ENCODE measurements at places on chromosomes 7 and 10. TPM values are rescaled to one million over a fixed set of nuclear protein-coding genes. Genes with fewer than 3 reads are reported as not detected.

DNA sequence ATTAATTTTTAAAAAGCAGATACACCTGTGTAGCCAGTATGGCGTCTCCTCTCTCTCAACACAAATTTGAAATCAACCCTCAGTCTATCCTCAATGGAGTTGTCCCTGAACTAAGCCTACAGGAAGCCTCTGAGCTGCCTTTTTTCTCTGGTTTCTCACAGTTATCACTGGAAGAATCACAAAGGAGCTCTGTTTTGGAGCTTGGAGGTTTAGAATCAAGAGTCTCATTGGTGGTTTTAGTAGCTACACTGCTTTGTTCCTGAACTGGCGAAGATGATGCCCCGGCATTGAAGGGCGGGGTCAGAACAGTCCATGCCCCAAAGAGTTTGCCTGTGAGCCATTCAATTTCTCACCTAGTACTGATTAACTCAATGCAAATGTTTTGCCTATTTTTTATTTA is 16.1 kb upstream of the BTRC start:
- H3K36me3 ChIP-seq: no peaks in the 10 kb centered on the region
- peaks cover 6% of the 10 kb centered on the region for H3K27me3 ChIP-seq
- H3K4me3 ChIP-seq: no peak overlapping the region

DNA sequence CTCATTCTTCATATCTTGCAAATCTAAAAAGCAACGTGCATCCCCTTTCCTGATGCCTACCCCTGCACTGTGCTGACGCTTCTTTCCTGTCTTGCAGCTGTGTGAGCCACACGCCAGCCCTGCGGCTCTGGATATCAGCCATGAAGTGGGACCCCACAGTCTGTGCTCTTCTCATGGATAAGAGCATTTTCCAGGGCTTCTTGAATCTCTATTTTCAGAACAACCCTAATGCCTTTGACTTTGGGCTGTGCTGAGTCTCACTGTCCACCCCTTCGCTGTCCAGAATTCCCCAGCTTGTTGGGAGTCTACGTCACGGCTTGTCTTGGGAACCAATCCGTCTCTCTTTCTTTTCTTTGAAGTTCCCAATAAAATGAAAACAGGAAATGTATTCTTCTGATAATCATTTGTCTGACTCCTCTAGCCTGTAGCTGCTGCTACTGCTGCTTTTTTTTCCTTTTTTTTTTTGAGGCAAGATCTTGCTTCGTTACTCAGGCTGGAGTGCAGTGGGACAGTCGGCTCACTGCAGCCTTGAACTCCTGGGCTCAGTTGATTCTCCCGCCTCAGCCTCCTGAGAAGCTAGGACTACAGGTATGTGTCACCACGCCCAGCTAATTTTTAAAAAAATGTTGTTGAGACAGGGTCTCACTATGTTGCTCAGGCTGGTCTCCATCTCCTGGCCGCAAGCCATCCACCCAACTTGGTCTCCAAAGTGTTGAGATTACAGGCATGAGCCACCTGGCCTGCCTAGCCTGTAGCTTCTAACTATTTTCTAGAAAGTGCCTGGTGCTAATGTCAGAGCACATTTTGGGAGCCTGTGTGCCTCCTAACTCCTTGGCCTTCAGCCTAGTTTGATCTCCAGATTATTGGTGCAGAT is 30.3 kb downstream of the GSTO2 start:
- no peak overlapping the region for H3K27ac ChIP-seq
- H3K4me3 ChIP-seq: no peak overlapping the region
- no peak for DNase-seq
- H3K36me3 ChIP-seq: peaks cover 7% of the 10 kb centered on the region

DNA sequence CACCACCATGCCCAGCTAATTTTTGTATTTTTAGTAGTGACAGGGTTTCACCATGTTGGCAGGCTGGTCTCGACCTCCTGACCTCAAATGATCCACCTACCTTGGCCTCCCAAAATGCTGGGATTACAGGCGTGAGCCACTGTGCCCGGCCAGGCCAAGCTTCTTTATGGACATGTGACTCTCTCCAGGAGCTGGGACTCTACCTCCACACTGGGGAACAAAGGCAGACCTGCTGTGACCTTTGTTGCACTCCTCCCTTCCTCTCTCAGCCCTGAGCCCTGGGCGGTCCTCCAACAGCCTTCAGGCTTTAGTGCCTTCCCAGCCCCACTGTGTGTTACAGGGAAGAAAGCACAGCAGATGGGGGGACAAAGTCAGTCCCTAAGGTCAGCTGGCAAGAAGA is 55.0 kb upstream of the DUSP5 start:
- H3K27me3 ChIP-seq: peaks cover 5% of the 10 kb centered on the region
- DNase-seq: no peak
- no peak overlapping the region for H3K27ac ChIP-seq
- H3K4me3 ChIP-seq: no peak overlapping the region

DNA sequence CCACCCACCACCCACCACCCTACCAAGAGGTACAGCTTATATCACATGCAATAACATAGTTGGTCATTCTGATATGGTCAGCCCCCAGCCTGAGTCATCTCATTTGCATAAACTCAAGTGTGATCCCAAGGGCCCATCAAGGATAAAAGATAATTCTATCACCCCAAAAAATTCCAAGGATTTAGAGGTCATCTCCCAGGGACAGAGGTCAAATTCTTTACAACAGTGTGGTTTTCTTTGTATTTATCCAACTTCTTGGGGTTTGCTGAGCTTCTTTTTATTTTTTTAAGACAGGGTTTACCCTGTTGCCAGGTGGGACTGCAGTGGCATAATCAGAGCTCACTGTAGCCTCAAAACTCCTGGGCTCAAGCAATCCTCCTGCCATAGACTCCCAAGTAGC is 9.4 kb upstream of the GTPBP10 start:
- H3K4me3 ChIP-seq: no peak overlapping the region
- no peaks in the 10 kb centered on the region for H3K36me3 ChIP-seq
- H3K27me3 ChIP-seq: peaks cover 6% of the 10 kb centered on the region
- no peak overlapping the region for H3K27ac ChIP-seq
- DNase-seq: no peak

- no peak overlapping the region for H3K4me3 ChIP-seq
- peaks cover 33% of the 10 kb centered on the region for H3K4me1 ChIP-seq
- H3K27me3 ChIP-seq: peaks cover 1% of the 10 kb centered on the region
Observed at GRCh38 chr10:26436848-26437247, 1.3 kb upstream of the APBB1IP start.

Gene FAM221A
- 7.7 TPM for total RNA-seq

Gene ECD
- total RNA-seq: 28.5 TPM

Gene GRID2IP
- total RNA-seq: 0.28 TPM

Gene PNLIPRP1
- total RNA-seq: not detected

DNA sequence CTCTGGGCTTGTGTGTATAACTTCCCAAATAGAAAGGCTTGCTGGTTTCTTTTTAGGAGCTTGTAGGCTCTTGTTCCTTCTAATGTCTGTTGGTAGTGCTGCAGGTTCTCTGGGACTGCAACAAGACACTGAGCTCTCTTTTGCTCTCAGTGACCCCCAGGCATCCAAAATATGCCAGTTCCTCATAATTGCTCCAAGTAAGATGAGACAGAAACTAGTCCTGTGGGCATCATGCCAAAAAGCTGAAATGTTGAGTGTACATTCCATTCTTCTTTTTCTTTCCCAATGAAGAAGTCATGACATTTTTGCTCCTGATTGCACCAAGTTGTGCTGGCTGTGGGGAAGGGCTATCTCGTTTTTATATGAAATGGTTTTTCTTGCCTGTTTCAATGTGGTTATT is 7.1 kb upstream of the BTBD16 start:
- H3K36me3 ChIP-seq: no peaks in the 10 kb centered on the region
- no peak for DNase-seq
- no peak overlapping the region for H3K27ac ChIP-seq

DNA sequence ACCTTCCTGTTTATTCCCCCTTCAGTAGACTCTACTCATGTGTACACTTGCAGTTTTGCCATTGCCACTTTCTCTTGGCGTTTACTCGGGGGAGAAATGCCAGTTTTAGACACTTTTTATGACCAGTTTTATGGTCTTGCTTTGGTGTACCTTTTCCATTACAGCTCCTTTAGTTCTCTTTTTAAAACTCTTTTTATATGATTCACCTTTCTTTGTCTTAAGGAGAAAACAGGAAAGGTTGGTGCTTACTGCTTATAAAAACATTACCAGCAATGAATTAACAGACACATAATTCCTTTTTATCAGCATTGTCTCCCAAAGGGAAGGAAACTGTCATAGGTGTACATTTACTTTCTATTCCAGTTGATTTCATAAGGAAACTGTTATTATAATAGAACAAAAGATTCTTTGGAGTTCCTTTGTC is 11.9 kb downstream of the TSPAN13 start:
- peaks cover 6% of the 10 kb centered on the region for H3K27me3 ChIP-seq
- H3K4me3 ChIP-seq: no peak overlapping the region
- no peaks in the 10 kb centered on the region for H3K4me1 ChIP-seq
- H3K27ac ChIP-seq: no peak overlapping the region
- H3K36me3 ChIP-seq: no peaks in the 10 kb centered on the region
- no peak for DNase-seq

DNA sequence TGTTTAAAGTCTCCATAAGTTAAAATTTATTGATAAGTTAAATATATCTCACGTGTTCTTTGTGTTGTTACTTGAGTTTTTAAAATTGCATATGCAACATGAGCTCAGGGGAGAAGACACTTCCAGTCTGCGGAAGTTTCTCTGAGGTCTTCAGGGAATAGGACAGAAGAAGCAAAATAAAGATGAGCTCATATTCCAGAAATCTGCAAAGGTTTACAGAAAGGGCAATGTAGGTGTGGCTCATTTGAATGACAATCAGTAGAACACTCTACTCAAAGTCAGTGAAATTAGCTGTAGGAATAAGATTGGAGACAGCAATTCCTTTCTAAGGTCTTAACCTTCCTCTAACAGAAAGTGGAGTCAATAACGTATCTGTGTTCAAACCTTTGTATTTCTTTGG is 53.7 kb downstream of the CACNA2D1 start:
- H3K36me3 ChIP-seq: no peaks in the 10 kb centered on the region
- no peaks in the 10 kb centered on the region for H3K4me1 ChIP-seq
- H3K27ac ChIP-seq: no peak overlapping the region

DNA sequence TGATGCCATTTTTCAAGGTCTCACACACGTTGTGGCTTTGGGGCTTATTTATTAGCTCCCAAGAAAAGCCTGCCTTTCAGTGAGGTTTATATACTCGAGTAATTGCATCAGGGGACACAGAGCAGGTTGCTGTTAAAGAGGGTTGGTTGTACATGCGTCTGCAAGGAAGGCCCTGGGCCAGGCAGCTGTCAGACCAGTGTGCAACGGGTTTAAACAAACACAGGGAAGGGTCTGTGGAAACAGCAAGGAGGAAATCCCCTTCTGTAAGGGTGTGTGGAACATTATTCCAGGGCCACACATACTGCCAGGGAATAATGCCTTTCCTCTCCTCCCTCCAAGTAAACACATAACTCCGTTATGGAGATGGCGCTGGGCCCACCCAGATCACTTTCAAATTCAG is 1.7 kb upstream of the CHST15 start:
- H3K27ac ChIP-seq: no peak overlapping the region
- H3K27me3 ChIP-seq: peaks cover 52% of the 10 kb centered on the region
- DNase-seq: no peak
- no peaks in the 10 kb centered on the region for H3K36me3 ChIP-seq
- H3K4me3 ChIP-seq: no peak overlapping the region

DNA sequence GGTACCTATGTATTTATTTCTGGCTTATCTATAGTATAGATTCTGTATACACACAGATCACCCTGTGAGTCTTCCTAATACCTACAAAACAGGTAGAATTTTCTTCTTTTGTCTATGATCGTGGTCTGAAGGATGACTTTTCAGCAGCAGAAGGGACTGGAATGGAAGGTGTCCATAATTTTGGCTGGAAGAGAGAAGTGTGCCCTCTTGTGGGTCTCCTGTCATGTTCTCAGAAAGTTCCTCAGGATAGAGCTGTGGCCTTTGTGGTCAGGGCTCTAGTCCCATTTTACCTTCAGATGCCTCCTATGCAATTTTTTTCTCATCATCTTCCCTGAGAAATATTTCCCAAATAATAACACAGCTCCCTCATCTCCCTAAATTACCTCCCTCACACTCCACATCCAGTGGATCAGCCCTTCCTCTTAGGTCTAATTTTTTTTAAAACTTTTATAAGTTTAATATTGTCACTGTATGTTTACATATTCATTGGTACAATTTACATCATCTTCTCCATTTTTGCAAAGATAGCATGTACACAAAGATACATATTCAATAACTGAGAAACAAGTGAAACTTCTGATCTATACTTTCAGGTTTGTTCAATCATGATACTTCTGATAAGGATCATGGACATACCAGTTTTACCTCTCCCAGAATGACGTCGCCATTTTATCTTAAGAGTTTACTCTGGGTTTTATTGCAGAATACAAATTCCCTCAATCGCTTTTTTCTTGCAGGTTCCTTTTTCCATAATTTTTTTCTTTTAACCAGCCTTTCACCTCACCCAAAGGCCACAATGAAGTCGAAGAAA is 112.7 kb downstream of the REEP3 start:
- H3K36me3 ChIP-seq: no peaks in the 10 kb centered on the region
- H3K27ac ChIP-seq: no peak overlapping the region
- no peak overlapping the region for H3K4me3 ChIP-seq
- peaks cover 11% of the 10 kb centered on the region for H3K27me3 ChIP-seq
- DNase-seq: no peak

- no peak overlapping the region for H3K27ac ChIP-seq
- H3K4me1 ChIP-seq: peaks cover 5% of the 10 kb centered on the region
- H3K36me3 ChIP-seq: peaks cover 69% of the 10 kb centered on the region
- H3K27me3 ChIP-seq: no peaks in the 10 kb centered on the region
- no peak for DNase-seq
Observed at GRCh38 chr7:66142996-66143395, 28.3 kb downstream of the CRCP start.

- peaks cover 5% of the 10 kb centered on the region for H3K4me1 ChIP-seq
- H3K27ac ChIP-seq: no peak overlapping the region
- H3K4me3 ChIP-seq: no peak overlapping the region
- H3K27me3 ChIP-seq: no peaks in the 10 kb centered on the region
Observed at GRCh38 chr10:119754936-119755335, 29.1 kb downstream of the INPP5F start.

DNA sequence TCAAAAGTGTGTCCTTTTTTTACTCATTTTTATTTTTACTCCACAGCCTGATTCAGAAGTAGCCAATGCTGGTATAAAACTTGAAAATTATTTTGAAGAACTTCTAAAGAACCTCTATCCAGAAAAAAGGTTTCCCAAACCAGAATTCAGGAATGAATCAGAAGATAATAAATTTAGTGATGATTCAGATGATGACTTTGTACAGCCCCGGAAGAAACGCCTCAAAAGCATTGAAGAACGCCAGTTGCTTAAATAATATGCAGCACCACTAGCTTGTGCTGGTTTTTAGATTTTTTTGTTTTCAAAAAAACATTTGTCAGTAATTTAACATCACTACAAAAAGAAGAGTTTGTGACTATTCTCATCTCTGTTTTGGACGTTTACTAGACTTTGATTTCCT is 116.5 kb downstream of the SVOPL start:
- H3K4me3 ChIP-seq: no peak overlapping the region
- no peak overlapping the region for H3K27ac ChIP-seq
- H3K27me3 ChIP-seq: no peaks in the 10 kb centered on the region
- H3K4me1 ChIP-seq: no peaks in the 10 kb centered on the region
- DNase-seq: no peak
